ENCODE measurements at places on chromosomes 2 and 18. TPM values are rescaled to one million over a fixed set of nuclear protein-coding genes. Genes with fewer than 3 reads are reported as not detected.

Gene ZNF804A
- under 0.01 TPM for total RNA-seq

Gene LIMS3
- total RNA-seq, result 0.20 TPM

Gene RETSAT
- 45.5 TPM for total RNA-seq

Gene FER1L5
- 0.39 TPM for total RNA-seq

Gene GRHL1
- total RNA-seq, result 1.1 TPM

Gene ANKRD36C
- 35.6 TPM for total RNA-seq

Gene ZBTB7C
- under 0.01 TPM for total RNA-seq

Gene PLA2R1
- 7.7 TPM for total RNA-seq

Gene ADCYAP1
- total RNA-seq, result not detected

Gene AFF3
- total RNA-seq, result not detected

Gene RUFY4
- total RNA-seq, result not detected

Gene ALKAL2
- not detected for total RNA-seq

Gene UGT1A8
- not detected for total RNA-seq

Gene SCTR
- total RNA-seq, result not detected

Gene UGT1A4
- not detected for total RNA-seq

Gene LIPG
- total RNA-seq, result 4.5 TPM

Gene RBM44
- 0.37 TPM for total RNA-seq

Gene DSG3
- under 0.01 TPM for total RNA-seq

Gene CFC1
- total RNA-seq, result not detected

Gene FTCDNL1
- total RNA-seq, result 1.8 TPM

Gene FEV
- total RNA-seq, result not detected

Gene CNRIP1
- 40.1 TPM for total RNA-seq

Gene REG1B
- total RNA-seq, result not detected

Gene TCF23
- total RNA-seq, result not detected

Gene POU3F3
- total RNA-seq, result 18.2 TPM

Gene CRYGA
- not detected for total RNA-seq

Data from subcutaneous preadipocyte (primary cell).